ENCODE measurements at places on chromosomes 5 and 9.

- peaks cover 19% of the 10 kb centered on the region for H3K27me3 ChIP-seq
- H3K27ac ChIP-seq = no peak overlapping the region
- no peaks in the 10 kb centered on the region for H3K36me3 ChIP-seq
- no peak overlapping the region for H3K4me3 ChIP-seq
- DNase-seq = no peak
- no peaks in the 10 kb centered on the region for H3K4me1 ChIP-seq
These were observed 210.3 kb downstream of the C9orf152 start for GRCh38 chr9:109997682-109998081.

DNA sequence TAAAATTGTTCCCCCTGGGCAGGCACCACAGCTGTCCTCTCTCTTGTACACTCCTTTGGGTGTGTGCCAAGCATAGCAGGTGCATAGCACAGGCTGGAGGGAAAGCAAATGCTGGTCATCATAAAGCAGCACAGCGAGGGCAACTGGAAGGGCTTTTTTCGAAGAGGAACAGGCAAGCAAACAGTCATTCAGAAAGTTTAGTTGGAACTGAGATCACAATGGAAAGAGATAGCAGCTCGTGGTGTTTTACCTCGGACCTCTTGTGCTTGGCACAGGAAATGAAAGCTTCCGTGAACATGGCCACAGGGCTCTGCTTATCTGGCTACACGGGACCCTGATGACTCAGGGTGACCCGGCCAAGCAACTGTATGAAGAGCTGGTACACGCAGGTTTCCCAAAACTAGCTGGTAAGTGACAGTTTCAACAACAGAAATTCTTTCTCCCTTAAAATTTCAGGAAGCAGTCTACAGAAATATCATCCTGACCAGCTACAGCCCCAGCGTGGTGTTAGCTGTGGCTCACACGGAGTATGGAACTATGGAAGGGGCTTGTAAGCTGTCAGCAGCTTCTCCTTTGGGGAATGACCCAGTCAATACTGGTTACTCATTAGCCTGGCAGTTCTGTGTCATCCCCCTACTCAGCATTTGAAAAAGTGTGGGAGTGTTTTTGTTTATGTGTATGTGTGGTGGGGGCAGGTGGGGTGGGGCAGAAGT lies 48.1 kb downstream of the POC5 start:
- peak overlapping the region; percentile 72 for H3K27ac ChIP-seq
- H3K4me3 ChIP-seq = peak overlapping the region; percentile 77
- peaks cover 13% of the 10 kb centered on the region for H3K4me1 ChIP-seq
- DNase-seq = peak; percentile 23

DNA sequence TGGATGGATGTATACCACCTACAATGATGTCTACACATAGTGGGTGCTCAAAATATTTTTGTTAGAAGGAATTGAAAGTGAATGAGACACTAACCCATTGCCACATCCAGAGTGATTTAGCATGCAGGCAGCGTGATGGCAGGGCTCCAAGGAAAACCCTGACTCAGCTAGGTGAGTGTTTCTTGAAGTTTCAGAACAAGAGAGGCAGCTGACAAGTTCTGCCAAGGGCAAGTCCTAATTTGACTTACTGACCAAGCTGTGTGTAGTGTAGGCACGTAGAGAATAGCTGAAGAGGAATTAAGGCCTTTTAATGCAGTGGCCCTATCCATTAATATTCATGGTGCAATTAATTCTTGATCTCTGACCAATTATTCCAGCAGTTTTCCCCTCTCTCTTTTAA lies 107.8 kb upstream of the ATP10B start:
- no peaks in the 10 kb centered on the region for H3K27me3 ChIP-seq
- no peaks in the 10 kb centered on the region for H3K36me3 ChIP-seq
- no peak for DNase-seq

- DNase-seq = no peak
- no peak overlapping the region for H3K27ac ChIP-seq
- H3K36me3 ChIP-seq = peaks cover 2% of the 10 kb centered on the region
- H3K27me3 ChIP-seq = peaks cover 52% of the 10 kb centered on the region
- no peak overlapping the region for H3K4me3 ChIP-seq
- no peaks in the 10 kb centered on the region for H3K4me1 ChIP-seq
These were observed 44.4 kb downstream of the GADD45G start for GRCh38 chr9:89649039-89649691.

GRCh38 chr9:135158564-135158937 lies 71.1 kb downstream of the OLFM1 start:
- H3K27me3 ChIP-seq = peaks cover 65% of the 10 kb centered on the region
- H3K4me1 ChIP-seq = no peaks in the 10 kb centered on the region
- H3K4me3 ChIP-seq = no peak overlapping the region
- DNase-seq = no peak

DNA sequence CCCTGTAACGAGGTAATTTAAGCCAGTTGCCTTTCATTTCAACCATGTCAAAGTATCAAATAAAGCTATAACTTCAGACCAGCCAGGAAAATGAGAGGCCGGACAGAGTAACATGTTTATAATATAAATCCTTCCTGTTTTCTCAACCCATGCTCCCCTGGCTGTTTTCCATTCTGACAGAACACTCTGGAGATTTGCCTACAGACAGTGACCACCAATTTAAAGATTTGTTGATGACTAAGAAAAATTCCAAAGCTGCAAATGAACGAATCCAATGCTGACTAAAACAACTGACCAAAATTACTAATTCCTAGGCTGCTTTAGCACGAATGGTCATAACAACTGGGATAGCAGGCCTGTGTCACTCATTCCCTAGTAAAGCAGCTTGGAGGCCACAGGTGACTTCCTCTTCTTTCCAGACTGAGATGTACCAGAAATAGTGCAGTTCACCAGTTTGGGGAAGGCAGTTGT lies 141.4 kb downstream of the AOPEP start:
- H3K27me3 ChIP-seq = no peaks in the 10 kb centered on the region
- H3K4me1 ChIP-seq = peaks cover 34% of the 10 kb centered on the region
- peaks cover 2% of the 10 kb centered on the region for H3K36me3 ChIP-seq
- DNase-seq = no peak

- H3K4me3 ChIP-seq = no peak overlapping the region
- H3K36me3 ChIP-seq = no peaks in the 10 kb centered on the region
- H3K4me1 ChIP-seq = no peaks in the 10 kb centered on the region
- no peaks in the 10 kb centered on the region for H3K27me3 ChIP-seq
These were observed 132.1 kb downstream of the PDZD2 start for GRCh38 chr5:31770998-31771397.

All from central memory CD8-positive, alpha-beta T cell (primary cell).